ENCODE measurements at places on chromosomes 6 and 20. TPM values are rescaled to one million over a fixed set of nuclear protein-coding genes. Genes with fewer than 3 reads are reported as not detected.

Gene OVOL2
- total RNA-seq, result not detected

Gene HLA-G
- not detected for total RNA-seq

GRCh38 chr6:21098134-21098533, 495.4 kb upstream of the SOX4 start:
- DNase-seq, result no peak

DNA sequence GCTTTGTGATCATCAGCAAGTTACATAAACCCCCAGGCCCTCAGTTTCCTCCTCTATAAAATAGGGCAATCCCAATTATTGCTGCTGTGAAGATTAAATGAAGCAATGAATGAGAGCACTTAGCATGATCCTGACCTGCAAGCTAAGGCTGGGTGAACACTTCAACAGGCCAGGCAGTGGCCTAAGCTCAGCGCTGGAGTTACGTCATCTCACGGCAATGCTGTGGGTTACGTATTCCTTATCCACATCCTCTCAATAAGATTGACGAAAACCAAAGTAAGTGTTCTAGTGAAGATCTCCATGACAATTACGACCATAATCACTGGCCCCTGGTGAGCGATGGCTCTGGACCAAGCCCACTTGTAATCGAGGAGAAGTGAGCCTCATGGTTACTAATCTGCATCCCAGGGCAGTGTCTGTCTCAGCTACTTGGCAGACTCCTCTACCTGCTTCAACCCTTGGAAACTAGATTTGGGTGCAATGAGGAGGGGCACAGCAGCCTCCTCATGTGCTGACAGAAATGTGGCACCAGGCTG, 274.1 kb upstream of the ARID1B start:
- no peak for DNase-seq

- no peak for DNase-seq
Measured at GRCh38 chr6:154542747-154543146, 32.3 kb upstream of the CNKSR3 start.

Measured in HFFc6 (cell line).